Inflammatory macrophage treated with lipopolysaccharide for 1 hour (primary cell): ENCODE measurements at places on chromosomes 7 and 10.

GRCh38 chr10:99731306-99732032 is 458 bp downstream of the COX15 start:
- peak; percentile 23 for DNase-seq

DNA sequence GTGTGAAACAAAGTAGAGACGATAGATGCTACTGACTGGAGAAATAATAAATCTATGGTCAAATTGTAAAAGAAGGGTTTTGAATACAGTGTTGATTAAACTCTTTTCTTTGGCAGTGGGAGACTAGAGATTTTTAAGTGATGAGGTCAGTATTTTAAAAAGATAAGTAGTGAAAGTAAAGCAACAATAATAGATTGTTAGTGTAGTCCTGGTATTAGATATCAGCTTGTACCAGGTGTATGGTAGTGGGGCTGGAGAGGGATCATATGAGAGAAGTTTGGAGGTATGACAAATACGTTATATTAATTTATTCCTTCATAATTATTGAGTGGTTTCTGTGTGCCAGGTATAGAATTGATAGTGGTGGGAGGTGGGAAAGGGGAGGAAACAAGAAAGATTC is 25.2 kb downstream of the PHTF2 start:
- no peak for DNase-seq

DNA sequence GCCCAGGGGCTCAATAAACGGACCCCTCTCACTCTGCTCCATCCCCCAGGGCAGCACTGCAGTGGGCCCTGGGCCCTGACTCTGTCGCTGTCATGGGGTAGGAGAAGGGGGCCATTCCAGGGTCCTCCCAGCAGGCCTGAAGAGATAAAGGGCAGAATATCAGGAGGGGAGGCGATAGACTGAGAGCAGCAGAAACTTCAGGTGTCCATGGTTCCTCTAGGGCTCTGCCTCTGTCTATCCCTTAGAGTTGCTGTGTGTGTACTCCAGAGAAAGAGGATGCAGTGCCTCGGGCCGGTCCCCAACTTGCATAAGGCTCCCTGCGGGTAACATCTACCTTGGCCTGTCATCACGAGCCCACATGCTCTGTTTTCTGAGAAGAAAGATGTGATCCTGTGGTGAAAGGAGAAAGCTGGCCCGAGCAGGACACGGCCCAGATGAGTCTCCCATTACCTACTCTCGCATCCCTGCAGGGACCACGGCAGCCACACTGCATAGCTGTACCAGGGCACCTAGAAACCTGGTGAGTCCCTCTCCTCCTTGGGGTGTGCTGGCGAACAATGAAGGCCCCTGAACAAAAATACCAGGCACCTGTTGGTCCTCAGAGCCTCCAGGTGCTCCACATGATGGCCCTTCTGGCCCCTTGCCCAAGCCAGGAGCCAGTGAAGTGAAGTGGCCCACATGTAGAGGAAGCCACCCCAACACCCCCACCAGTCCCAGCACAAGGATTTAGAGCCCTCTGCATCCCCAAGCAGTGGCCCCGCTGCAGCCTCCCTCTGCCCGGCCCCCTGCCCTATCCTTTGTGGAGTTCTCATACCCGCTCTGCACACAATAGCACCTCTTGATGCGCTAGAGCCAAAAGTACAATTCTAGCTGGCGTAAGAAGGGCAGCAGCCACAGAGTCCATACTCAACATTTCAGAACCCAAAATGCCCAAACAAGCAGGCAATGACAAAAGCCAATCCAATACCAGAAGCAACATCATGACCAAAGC is 106.8 kb downstream of the ARHGAP22 start:
- no peak for DNase-seq

- DNase-seq: no peak
Observed at GRCh38 chr7:79820387-79820786, 314.2 kb upstream of the GNAI1 start.

GRCh38 chr10:123759501-123760031 is 93.4 kb downstream of the GPR26 start:
- DNase-seq: no peak

GRCh38 chr10:77879710-77880109 is 46.8 kb downstream of the DLG5 start:
- no peak for DNase-seq

DNA sequence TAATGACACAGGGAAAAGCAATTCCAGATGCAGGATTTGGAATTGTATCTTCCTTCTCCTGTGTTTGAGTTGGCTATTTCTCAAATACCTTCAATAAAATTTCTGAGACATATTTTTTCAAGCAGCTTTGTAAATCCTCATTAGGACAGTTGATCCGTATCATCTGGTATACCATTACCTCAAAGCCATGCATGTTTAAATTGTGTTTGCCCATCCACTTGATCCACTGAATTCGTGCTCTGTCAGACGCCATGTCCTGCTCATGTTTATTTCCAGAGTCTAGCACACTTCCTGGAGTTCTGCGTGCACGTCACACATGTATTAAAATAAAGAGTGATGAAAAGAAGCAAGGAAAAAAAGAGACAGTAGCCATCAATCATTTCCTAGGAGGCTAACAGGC is 141.8 kb upstream of the CDC14C start:
- no peak for DNase-seq
